Nucleus accumbens (tissue), 56 donors: ENCODE measurements at places on chromosomes 13 and 19.

- no peak for DNase-seq
Measured at GRCh38 chr19:39867133-39867532, 21.0 kb upstream of the FBL start.

- DNase-seq = no peak
Measured at GRCh38 chr19:54376610-54377285, 12.0 kb upstream of the LAIR1 start.

GRCh38 chr19:7397687-7398086 lies 49.0 kb downstream of the ARHGEF18 start:
- DNase-seq = no peak

GRCh38 chr13:46124967-46125933 lies 20.4 kb upstream of the CPB2 start:
- DNase-seq = no peak

- no peak for DNase-seq
Measured at GRCh38 chr19:48859711-48860572, 8.5 kb downstream of the PLEKHA4 start.

GRCh38 chr13:93721483-93721882 lies 494.9 kb downstream of the GPC6 start:
- DNase-seq = no peak

- no peak for DNase-seq
Measured at GRCh38 chr19:56312787-56313657, 1.6 kb downstream of the ZSCAN5A start.

DNA sequence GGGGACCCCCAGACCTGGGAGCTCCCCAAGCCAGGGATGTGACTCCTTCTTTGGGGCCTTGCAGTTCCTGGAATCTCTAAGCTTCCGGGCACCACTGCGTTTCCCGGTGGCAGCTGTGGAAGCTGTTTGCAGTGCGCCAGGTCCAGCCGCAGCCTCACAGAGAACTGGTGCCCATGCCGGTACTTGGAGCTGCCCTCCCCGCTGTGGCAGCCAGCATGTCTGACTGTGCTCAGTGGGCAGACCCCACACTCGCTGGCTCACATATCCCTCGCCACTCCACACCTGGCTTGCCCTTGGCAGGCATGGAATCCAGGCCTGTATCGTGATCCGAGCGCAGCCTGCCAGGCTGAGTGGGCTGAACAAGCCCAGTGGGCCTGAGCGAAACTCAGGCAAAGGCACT lies 753.2 kb upstream of the PCDH20 start:
- no peak for DNase-seq

- DNase-seq = no peak
Measured at GRCh38 chr13:41928323-41928722, 32.6 kb downstream of the VWA8 start.

DNA sequence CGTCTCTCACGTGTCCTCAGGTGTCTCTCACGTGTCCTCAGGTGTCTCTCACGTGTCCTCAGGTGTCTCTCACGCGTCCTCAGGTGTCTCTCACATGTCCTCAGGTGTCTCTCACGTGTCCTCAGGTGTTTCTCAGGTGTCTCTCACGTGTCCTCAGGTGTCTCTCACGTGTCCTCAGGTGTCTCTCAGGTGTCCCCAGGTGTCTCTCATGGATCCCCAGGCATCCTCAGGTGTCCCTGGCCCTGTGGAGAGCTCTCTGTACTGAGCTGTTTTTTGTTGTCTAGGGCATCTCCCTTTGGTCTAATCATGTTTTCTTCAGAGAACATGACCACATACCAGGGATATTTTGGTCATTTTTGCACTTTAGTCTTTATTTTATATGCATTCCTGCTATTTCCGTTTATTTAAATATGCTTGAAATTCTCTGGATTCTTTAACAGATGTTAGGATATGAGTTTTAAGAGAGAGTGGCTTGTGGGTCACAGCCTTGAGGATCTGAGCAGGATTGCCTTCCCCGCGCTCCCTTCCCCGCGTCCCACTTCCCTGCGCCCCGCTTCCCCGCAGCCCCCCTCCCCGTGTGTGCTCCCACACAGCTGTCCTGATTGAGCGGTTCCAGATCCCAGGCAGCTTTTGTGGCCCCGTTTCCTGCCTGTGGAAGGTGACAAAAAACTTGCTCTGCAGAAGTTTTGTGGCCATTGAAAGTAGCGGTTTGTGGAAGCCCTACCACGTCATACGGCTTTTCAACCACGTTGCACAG lies 31.9 kb downstream of the ATP4B start:
- DNase-seq = no peak

- no peak for DNase-seq
Measured at GRCh38 chr13:36666477-36667229, 7.2 kb upstream of the SERTM1 start.

GRCh38 chr13:26538363-26539317 lies 18.8 kb upstream of the WASF3 start:
- no peak for DNase-seq

DNA sequence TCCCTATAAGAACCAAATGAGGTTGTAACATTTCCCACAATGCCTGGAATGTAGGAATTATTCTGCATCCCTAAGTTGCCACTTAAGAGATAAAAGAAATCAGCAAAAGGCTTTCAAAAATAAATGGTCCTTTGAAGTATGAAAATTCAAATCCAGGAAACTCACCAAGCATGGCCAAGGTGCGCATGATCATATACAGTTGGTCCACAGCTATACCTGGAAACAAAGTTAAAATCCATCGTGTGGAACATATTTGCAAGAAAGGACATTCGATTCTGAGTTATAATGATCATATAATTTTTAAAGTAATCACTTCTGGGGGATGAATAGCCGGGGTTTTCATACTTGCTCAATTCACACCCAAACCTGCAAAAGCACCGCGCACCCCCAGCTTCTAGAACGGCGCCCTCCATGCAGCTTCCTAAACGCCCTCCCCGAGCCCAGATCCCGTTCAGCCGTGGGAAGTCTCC lies 525 bp downstream of the CARS2 start:
- DNase-seq = no peak

DNA sequence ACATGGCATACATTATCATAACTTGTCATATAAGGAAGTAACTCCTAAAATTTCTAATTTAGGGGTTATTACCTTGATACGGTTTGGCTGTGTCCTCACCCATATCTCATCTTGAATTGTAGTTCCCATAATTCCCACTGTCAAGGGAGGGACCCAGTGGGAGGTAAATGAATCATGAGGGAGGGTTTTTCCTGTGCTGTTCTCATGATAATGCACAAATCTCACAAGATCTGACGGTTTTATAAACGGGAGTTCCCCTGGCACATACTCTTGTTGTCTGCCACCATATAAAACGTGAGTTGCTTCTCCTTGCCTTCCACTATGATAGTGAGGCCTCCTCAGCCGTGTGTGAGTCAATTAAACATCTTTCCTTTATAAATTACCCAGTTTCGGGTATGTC lies 76.0 kb downstream of the ZDHHC20 start:
- no peak for DNase-seq

- no peak for DNase-seq
Measured at GRCh38 chr19:6095760-6096159, 14.5 kb downstream of the RFX2 start.

GRCh38 chr19:45954156-45954555 lies 19.5 kb downstream of the NOVA2 start:
- peak; percentile 12 for DNase-seq

GRCh38 chr13:99973163-99973807 lies 1.7 kb upstream of the ZIC5 start:
- no peak for DNase-seq

GRCh38 chr19:15288146-15288963 lies 44.0 kb downstream of the BRD4 start:
- peak; percentile 28 for DNase-seq

DNA sequence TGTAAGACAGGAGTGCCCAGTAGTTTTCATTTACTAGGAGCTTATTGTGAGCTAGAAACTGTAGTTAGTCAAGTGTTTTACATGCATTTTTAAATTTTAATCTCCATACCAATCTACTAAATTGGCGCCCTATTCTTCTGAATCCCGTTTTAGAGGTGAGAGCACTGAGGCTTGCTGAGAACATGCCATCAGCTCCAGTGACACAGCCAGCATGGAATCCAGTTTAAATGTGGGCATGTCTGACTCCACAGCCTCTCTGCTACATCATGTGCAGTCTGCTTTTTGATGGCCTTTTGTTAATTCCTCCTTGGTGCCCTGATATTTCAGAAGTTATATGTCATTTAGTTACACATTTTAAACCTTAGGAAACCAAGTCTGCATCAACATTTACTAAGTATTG lies 325.4 kb downstream of the DLEU7 start:
- DNase-seq = no peak

GRCh38 chr19:17244618-17245534 lies 843 bp downstream of the NR2F6 start:
- no peak for DNase-seq

DNA sequence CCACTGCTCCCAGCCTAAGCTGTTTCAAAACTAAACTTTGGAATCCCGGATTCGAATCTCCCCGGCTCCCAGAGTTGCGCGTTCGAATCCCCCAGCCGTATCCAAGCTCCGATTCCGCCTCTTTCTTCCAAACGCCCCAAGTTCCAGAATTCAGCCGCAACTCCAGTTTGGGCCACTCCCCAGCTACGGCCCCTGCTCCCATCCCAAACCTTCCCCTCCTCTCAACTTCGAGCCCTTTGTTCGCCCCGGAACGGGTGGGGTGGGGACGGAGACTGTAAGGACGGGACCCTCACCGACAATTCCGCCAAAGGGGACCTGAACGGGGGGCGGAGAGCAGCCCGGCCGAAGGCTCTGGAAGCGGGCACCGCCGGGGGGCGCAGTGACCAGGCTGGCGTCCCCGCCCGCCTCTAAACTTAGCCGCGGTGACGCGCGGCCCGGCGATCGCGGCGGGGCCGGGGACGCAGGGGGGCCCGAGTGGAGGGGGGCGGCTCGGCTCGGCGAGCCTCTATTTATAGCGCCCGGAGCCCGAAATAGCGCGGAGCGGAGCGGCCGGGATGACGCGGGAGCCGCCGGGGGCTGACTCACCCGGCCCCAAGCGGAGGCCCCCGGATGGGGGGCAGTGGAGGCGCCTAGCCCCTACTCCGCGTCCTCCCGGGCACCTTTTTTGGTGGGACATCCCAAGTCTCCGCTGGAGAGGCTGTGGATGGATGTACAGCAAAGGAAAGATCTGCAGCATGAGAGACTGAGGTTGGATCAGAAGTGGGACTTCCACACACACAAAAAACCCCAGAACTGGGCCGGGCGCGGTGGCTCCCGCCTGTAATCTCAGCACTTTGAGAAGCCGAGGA lies 4.9 kb upstream of the ERCC1 start:
- no peak for DNase-seq

DNA sequence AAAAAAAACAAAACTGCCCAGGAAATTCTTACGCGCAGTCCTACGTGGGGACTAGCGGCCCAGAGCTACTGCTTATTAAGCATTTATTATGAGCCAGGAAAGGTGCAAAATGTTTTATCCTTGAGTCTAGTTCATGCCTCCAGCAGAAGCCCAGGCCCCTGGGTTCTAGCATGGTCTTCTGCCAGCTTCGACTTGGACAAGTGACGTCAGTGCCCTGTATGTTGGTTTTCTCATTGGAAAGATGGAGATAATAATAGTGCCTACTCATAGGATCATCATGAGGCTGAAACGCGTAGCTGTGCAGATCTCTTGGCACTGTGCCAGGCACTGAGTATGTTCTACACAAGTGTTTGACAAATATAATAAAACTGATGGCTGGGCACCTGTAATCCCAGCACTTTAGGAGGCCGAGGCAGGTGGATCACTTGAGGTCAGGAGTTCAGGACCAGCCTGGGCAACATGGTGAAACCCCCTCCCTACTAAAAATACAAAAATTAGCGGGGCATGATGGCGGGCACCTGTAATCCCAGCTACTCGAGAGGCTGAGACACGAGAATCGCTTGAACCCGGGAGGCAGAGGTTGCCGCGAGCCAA lies 12.4 kb upstream of the SULT2B1 start:
- DNase-seq = no peak

DNA sequence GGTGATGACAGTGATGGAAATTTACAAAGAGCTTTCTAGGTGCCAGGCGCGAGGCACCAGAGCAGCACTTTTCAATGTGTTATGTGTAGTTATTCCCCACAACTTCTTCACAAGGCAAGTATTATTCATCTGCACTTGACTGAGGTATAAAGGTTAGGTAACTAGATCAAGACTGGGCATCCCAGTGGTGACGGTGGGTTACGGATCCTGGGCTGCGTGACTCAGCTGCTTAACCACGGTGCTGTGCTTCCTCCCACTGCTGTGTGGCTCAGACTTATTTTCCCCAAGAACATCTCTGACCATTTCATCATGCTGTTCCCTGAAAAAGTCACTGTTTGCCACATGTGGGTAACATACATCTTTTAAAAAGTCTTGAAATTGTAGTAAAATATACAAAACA lies 19.3 kb downstream of the EDDM13 start:
- no peak for DNase-seq

GRCh38 chr13:48891586-48891985 lies 84.1 kb upstream of the FNDC3A start:
- no peak for DNase-seq

DNA sequence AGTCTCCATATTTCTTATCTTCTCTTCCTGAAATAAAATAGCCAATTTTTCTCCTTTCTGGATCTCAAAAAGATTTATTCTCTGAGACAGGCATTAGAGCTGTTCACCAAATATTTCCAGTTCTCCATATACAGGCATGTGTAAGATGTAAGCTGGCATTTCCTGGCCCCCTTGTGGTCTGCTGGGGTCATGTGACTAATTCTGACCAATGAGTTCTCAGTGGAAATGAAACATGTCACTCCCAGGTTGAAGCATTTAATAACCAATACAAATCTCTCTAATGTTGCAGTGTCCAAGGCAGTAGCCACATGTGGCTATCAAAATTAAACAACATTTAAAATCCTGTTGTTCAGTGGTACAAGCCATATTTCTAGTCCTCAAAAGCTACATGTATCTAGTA lies 14.8 kb upstream of the CACNA1A start:
- DNase-seq = no peak

GRCh38 chr13:98984118-98984517 lies 6.3 kb upstream of the DOCK9 start:
- no peak for DNase-seq

DNA sequence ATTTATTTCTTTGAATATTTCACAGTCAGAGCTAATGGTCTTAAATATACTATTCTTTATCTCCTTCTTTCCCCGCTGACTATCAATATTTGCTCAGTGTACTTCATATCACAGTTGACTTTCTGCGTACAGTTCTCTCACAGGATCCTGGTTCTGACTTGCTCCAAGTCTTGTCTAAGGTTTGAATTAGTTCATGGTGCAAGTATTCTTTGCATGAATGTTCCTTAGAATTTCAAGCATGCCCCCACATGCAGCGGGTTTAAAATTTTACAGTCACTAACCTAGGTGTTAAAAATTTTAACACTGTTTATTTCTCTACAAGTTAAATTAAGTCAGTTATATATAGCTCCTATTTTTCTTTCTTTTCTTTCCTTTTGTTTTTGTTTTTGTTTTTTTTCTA lies 20.8 kb upstream of the KLF12 start:
- DNase-seq = no peak

- no peak for DNase-seq
Measured at GRCh38 chr19:15843203-15843893, 27.9 kb upstream of the OR10H1 start.

DNA sequence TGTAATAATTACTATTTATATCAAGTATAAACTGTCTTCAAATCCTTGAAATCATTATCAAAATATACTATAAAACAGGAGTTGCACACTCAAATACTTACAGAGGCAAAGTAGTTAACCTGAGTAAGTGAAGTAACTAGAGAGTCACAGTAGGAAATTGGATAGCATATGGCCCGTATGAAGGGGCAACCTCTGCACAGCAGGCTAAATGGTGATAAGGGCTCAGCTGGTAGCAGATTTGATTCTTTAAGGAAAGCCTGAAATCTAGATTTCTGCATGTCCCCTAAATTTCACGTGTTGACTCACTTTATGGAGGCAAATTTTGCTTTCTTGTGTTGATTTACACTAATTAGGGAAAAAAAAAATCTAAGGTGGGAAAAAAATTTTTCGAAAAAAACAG lies 46.4 kb downstream of the STOML3 start:
- DNase-seq = no peak
